ENCODE measurements at places on chromosomes 11 and 22.

- DNase-seq: no peak
These were observed 3.1 kb downstream of the OR56A1 start for GRCh38 chr11:6027501-6027900.

GRCh38 chr11:44589301-44589700, 23.8 kb downstream of the CD82 start:
- DNase-seq: no peak

GRCh38 chr11:17563231-17563646, 16.2 kb downstream of the OTOG start:
- no peak for DNase-seq

- DNase-seq: no peak
These were observed 9.2 kb downstream of the FBLN1 start for GRCh38 chr22:45511847-45512261.

DNA sequence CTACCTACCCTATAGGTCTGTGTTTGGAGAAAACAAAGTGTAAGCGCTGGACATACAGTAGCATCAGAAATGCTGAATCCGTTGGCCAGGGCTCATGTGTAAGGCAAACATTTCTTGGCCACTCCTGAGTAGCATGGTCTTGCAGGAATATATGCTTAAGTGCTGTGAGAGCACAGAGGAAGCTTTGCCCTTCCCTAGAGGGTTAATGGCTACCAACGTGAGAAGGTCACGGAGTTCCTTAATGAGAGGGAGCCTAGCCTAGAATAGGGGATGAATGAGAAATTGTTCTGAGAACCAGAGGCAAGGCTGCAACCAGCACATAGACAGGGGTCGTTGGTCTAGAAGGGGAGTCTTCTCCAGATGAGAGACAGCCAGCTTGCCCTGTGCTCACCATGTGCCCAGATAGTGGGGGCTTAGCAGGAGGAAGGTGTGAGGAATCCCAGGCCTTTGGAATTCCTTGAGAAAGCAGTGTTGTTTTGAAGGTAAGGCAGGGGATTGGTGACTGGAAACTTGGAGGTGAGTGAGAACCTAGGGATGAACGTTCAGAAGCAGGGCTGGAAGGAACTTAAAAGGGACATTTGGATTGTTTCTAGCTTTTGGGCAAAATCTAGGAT, 29.5 kb downstream of the RCOR2 start:
- no peak for DNase-seq

DNA sequence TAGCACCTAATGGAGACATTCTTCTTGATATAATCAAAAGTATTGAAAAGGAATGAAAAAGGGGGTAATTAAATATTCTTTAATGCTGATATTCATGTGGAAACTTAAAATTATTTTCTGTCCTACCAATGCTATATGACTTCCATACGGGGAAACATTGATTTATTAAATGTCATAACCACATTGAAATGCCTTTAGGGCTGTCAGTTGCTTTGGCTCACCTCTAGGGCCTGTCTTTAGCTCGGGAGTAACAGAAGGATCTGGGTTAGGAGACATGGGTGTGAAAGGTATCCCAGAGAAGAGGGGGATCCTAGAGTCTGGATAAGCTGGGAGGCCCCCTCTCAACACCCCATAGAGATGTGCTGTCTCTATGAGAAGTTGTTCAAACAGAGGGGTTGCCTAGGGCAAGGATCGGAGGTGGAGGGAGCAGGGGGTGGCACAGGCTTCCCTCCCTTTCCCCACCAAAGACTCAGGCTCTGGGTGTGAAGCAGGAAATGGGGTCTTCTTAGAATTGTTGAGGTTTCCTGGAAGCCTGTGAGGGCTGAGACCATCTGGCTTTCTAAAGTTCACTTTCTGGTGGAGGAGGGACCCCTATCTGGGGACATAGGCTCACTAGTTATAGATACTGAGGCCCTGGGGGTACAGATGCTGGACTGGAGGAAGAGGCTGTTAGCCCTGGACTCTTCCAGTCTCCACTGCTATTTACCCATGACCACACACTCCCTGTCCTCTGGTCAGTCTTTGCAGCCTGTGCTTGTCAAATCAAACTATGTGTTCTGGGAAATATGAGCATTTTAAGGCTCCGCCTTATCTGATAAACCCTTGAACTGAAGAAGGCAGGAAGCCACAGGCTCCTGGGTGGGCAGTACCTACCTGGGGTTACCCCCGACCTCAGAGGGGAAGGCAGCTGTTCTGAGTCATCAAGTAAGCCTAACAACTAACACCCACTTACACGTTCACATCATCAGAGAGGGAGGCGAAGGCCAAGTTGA, 55.8 kb upstream of the RRAS2 start:
- DNase-seq: no peak

DNA sequence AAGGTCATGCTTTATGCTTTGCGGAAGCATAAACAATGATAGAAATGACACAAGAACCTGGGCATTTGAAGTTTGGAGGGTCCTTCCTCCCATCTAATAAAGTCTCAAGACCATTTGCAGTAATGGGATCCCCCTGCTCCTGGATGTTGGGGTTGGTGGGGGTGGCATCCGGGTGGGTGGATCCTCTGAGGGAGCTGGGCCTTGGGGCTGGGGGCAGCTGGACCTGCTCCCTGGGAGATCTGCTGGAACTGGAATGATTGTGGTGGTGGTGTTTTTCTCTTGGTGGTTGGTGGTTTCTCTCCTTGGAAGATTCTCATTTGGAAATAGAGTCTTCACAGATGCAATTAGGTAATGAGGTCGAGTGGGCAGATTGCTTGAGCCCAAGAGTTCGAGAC, 2.2 kb upstream of the NAP1L4 start:
- DNase-seq: no peak

GRCh38 chr22:37496651-37497050, 10.5 kb upstream of the MFNG start:
- DNase-seq: no peak

DNA sequence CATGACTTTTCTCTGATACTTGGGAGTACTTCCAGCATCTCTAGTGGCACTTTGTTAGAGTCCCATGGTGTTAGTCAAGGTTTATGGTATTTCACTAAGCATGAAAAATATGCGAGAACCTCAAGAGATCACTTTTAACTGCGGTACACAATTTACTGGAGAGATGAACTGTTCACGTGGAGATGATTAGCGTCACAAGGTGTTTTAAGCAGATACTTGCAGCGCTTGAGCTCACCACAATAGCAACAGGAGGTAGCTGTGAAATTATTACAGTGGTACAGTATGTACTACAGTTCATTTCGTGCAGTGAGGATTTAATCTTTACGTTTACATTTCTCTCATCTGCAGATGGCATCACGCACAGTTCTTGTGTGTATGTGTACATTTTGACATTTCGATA, 4.5 kb downstream of the PARVA start:
- DNase-seq: no peak

DNA sequence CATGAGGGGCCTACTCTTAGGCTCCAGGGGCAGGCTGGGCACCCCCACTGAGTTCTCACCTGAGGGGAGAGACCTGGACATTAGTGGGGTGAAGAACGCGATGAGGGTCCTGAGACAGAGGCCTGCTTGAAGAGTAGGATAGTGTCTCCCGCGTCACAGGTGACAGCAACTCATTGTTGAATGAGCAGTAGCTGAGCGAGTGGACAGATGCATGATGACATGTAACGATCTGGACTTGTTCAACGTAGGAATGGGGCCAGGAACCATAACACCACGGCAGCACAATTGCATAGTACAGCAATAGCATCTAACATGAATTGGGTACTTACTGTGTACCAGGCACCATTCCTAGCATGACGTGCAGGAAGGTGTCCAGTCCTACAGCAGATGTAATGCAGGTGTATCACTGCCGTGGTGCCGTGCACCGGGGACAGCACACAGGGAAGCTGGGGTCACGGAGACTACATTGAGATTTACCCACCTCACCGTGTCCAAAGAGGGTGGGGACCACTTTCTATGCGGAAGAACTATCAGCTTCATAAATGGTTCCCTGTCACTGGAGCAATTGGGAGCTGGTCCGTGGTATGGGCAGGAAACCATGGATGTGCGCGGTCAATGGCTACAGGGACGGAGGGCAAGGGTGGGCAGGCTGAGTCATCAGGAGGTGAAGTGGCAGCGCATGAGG, 1019.1 kb downstream of the TBC1D22A start:
- no peak for DNase-seq

DNA sequence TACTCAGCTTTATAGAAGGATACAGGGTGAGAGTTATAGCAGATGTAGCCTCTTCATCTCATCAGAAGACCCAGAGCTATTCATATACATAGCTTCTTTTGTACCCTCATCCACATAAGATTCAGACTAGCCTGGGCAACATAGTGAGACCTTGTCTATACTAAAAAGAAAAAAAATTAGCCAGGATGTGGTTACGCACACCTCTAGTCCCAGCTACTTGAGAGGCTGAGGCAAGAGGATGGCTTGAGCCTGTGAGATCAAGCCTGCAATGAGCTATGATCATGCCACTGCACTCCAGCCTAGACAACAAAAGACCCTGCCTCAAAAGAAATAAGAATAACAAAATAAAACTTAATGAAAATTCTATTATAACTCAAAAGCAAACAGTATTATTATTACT, 36.7 kb upstream of the B3GNT6 start:
- DNase-seq: no peak

- DNase-seq: no peak
These were observed 7.6 kb downstream of the TRIM66 start for GRCh38 chr11:8674859-8675258.

DNA sequence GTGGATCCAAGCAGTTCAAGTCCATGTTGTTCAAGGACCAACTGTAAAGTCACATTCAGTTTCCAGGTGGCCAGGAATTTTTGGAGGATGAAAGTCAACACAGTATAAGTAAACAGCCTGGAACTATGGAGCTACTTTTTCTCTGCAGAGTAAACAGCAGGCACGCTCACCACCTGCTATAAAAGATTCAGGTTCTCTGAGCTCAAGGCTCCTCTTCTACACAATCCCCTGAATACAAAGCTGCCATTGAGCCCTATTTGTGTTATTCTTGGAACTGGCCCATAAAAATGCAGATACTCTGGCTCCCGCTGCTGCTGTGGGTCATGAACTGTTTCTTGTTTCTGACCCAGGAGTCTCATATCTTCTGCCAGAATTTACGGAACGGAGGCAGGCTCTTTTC, 56.9 kb upstream of the PRR5 start:
- no peak for DNase-seq

- no peak for DNase-seq
These were observed 10.0 kb upstream of the TIMP3 start for GRCh38 chr22:32791485-32791884.

DNA sequence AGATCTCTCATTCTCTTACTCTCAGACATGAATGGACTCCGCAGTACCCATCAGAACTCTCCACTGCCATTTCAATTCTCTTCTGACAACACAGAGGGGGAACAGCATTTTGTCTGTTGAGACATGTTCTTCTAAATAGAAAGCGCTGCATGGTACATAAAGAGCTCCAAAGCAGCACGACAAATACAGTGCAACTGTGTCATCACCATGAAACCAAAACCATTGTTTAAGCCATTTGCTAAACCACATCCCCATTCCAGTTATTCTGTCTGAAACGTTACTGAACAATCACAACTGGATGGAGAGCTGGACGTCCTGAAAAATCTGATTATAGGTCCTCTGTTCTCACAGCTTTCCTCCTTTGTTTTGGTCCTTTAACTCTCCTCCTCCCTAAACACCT, 17.9 kb upstream of the TENM4 start:
- no peak for DNase-seq

GRCh38 chr11:108965306-108966001, 300.6 kb downstream of the DDX10 start:
- no peak for DNase-seq

GRCh38 chr11:71294846-71295600, 42.6 kb upstream of the SHANK2 start:
- DNase-seq: no peak

GRCh38 chr22:46659791-46660186, 39.6 kb downstream of the GRAMD4 start:
- DNase-seq: no peak

GRCh38 chr11:114738954-114739353, 60.6 kb downstream of the NXPE2 start:
- peak; percentile 58 for DNase-seq

DNA sequence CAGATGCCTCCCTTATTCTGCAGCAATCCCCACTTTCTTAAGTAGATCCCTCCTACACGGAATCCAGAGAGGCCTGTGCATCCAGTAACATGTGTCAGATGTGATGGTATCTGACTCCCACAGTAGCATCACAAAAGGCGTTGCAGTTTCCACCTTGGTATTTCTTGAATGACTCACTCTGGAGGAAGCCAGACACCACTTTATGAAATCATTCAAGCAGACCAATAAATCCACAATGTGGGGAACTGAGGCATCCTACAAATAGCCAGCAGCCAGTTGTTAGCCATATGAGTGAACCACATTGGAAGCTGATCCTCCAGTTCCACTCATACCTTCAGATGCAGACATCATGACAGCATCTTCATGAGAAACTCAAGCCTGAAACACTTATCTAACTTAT, 798.1 kb downstream of the OPCML start:
- no peak for DNase-seq

DNA sequence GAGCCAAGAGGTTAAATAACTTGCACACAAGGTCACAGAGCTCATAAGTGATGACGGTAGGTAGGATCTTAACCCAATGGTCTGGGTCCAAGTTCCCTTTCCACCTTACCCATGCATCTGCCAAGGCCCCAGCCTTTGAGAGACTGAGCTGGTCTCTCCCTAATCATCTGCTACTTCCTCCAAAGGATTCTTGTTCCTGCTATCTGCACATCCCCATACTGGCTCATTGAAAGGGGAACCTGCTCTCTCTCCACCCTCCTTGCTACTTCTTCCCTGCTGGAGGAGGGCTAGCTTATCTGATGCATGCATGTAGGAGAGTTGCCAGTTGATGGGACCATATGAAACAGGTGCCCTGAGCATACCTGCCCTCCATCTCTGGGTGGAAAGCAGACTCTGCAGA, 47.7 kb downstream of the COMMD9 start:
- no peak for DNase-seq
